ENCODE measurements at places on chromosomes 4 and X.
A peak's percentile ranks its signal among the peaks of the same experiment; 100 is the strongest.

GRCh38 chr4:8167291-8167690, 8.7 kb upstream of the ABLIM2 start:
- DNase-seq, result no peak

DNA sequence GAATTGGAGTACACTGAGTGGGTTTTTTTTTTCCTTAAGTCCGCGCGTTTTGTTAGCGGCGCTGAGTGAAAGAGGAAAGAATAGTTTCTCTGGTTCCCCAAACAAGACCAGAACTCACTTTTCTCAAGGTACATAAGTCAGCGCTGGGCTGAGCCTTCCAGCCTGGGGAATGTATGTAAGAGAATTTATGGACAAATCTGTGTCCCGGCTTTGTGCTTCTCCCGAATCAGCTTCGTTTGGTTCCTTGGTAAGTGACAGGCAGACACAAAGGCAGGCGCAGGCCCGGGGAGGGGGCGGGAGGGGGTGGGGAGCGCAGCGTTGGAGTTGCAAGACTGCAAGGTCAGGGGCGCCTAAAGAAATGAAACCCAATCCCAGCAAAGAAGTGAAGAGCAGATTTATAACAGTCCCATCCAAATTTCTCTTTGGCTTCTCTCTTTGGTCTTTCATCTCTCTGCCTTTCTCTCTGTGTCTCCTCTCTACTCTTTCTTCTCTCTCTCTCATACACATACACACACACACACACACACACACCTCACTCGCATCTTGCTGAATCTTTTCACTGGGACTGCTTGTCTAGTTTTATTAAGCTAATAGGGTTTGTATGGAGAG, 981 bp downstream of the TET2 start:
- DNase-seq, result peak; percentile 68

- DNase-seq, result no peak
These were observed 193.8 kb upstream of the BCOR start for GRCh38 chrX:40291553-40291952.

DNA sequence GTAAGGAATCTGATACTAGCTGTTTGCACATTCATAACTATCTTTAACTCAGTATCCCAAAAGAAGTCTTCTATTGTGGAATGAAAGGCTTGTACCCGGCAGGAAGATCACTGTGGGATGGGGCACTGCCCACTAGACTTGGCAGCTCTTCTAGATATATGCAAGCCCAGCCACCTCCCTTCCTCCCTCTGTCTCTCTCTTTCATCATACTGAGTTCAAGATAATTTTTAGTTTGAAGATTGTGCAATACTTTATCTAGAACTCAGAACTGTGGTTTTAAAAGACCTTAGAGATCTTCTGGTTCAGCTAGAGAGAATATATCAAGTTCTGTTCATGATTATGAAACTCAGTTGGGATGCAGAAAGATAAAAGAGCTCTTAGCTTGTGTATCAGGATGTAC, 22.5 kb upstream of the GPR34 start:
- no peak for DNase-seq

DNA sequence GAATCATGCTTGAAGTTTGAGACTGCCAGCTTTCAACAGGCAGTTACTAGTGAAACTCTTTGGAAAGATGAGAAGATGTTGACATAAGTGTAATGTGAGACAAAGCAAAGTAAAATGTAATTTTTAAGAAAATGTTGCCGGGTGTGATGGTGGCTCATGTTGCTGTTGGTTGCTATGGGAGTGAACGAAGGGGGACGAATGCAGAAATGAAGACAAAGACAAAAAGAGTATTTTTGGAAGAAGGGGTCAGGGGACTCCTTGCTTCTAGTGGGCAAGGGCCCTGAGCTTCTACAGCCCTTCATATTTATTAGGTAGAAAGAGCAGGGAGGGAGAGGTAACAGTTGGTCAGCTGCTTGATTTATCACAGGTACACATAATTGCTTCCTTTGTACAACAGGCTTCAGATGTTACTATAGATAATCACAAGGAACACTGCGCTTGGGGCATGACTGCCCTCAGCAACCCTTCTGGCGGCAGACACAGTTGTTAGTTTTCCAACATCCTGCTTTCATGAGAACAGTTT, 11.9 kb upstream of the UGDH start:
- DNase-seq, result peak; percentile 55

- peak; percentile 25 for DNase-seq
These were observed 151.9 kb downstream of the BMPR1B start for GRCh38 chr4:94909645-94910044.

- DNase-seq, result no peak
These were observed 190.5 kb downstream of the CCNG2 start for GRCh38 chr4:77347351-77347966.

DNA sequence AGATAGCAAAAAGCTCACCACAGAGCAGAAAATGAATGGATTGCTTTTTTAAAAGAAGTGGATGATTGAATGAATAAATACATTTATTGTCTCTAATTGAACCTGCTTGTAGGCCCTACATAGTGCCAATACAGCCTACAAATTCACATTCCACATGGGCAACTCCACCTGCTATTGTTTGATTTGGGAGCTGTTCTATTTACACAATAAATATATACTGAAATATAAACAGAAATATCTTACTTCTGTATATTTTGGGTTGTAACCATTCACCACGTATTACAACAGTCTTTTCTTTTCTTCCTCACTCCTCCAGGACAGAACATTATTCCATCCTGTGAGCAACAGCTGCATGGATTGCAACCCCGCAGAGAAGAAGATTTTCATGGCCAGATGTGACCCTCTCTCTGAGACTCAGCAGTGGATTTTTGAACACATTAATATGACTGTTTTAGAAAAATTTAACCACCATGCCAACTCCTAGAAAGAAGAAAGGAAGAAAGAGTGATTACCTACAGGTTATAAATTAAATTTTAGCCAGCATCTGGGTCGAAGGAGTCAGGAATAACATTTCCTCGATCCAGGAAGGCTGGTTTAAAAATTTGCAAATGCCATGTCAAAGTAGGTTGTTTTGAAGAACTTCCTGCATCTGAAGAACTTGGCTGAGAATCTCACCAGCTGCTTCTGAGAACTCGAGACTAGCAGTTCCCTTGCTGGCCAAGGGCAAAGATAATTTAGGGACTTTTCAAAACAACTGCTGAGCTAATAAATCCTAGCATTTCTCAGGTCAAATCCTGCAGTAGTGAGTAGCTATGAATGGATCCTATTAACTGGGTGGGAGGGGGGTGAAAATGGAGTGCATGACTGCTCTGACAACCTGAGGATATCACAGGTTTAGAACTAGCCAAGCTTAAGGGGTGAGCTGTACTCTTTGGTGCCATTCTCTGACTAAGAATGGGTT, 128.7 kb upstream of the GALNT7 start:
- DNase-seq, result no peak

GRCh38 chrX:38108364-38108763, 102.0 kb downstream of the SYTL5 start:
- DNase-seq, result no peak

DNA sequence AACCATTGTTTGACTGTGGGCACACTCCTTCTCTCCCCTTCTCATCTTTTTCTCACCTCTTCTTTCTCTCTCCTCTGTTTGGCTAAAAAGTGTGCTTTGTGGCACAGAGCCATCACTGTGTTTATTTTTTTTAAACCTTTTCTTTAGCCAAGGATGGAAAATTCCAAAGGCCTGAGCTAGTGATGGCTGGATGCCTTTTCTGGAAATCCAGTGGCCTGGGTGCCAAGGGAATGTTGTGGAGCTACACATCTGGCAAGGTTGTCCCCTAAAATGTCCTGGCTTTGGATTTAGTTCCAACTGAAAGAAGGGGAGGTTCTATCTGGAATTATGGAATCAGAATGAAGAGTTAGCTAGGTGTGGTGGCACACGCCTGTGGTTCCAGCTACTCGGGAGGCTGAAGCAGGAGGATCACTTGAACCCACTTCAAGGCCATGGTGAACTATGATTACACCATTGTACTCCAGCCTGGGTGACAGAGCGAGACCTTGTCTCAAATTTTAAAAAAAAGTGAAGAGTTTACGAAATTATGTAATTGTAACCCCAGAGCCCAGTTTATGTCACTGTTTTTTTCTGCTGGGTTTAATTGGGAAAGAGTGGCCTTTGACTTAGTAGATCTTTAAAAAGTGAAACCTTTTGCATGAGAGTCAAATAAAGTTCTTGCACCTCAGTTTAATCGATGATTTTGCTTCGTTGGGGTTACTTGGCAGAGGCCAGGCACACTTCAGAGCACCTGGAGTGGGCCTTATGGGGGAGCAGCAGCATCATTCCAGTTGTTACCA, 17.7 kb downstream of the DOCK11 start:
- no peak for DNase-seq

- DNase-seq, result no peak
These were observed 99.7 kb upstream of the CXorf66 start for GRCh38 chrX:140064993-140065392.

DNA sequence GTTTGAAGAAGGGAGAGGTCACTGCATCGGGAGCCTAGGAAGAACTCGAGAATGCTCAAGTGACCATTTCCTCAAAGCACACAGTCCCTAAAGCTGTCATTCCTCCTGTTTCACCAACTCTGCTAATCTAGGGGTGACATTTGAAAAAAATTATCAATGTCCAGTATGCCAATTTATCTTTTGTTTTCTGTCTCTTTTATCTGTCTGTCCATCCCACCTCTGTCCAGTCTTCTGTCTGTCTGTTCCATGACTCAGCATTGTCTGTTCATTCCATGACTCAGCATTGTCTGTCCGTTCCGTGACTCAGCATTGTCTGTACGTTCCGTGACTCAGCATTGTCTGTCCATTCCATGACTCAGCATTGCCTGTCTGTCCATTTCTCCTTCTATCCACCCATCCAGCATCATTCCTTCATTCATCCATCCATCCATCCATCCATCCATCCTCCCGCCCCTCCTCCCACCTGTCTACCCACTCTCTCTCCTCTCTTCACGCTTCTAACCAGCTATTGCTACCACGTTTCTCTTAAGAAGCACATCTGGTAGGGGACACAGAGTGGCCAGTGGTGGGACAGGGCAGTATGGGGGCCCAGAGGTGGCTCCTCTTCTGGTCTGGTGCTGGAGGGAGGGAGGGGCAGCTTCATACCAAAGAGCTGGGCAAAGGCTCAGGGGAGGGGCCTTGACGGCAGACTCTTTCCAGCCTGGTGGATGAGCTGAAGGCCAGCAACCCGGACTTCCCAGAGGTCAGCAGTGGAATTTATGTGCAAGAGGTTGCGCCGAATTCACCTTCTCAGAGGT, 34.1 kb downstream of the HTRA3 start:
- no peak for DNase-seq

DNA sequence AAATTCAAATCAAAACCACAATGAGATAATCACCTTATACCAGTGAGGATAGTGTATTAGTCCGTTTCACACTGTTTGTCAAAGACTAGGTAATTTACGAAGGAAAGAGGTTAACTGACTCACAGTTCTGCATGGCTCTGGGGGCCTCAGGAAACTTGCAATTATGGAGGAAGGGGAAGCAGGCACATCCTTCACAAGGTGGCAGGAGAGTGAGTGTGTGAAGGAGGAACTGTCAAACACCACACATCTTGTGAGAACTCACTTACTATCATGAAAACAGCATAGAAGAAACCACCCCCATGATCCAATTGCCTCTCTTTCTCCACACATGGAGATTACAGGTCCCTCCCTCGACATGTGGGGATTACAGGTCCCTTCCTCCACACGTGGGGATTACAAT, 54.7 kb upstream of the TRPC5 start:
- no peak for DNase-seq

GRCh38 chr4:145735827-145736226, 55.9 kb downstream of the C4orf51 start:
- DNase-seq, result no peak

DNA sequence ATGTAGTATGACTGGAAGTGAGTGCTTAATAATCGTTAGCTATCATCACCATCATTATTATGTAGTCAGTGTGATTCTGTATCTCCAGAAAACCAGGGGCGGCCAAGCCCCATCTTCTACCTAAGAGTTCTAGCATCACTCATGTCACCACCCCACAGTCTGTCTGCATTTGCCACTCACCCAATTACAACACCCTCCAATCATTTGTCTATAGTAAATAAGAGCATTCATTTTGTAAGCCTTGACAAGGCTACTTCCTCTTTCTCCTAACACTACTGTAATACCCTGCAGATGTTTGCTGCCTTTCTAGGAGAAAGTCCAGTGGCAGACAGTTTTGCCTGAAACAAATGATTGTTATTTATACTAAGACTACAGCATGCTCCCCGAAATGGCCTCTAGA, 15.8 kb upstream of the IL21 start:
- no peak for DNase-seq

DNA sequence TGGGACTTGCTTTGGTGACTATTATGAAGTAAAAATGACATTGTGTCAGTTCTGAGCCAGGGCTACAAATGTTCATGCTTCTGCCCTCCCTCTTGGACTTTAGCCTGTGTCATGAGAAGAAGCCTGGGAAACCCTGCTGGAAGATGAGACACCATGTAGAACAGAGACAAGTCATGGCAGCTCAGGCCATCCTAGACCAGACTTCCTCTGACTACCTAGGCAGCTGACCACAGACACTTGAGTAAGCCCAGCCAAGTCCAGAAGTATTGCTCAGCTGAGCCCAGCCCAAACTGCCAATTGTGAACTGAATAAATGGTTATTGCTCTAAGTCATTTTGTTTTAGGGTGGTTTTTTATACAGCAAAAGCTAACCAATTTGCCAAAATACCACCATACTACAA, 467.6 kb upstream of the CNKSR2 start:
- DNase-seq, result no peak

DNA sequence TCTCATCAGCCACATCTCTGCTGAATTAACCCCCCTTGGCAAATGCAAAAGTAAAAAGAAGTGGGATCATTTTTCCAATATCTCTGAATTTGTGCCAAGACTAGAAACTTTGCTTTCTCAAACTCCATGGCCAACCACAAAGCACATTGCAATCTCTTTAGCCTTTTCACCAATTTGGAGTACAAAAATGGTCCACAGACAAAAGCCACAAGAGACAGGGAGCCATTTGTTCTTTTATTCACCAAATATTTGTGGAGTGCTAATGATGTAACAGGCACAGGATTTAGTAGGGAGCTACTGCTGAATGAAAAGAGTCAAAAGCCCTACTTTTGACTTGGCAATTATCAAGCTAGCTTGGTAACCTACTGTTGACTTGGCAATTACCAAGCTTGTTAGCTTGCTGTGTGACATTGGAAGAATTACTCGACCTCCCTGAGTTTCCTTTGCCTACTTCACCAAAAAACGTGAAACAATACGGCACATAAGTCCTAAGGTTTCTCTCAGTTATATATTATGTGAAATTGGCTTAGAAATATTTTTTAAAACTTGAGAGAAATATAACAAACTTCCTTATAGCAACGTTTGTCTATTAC, 97.1 kb upstream of the KLF3 start:
- no peak for DNase-seq
